Forelimb muscle (tissue), 1 donor: ENCODE measurements at places on chromosomes 1 and 21. TPM values are rescaled to one million over a fixed set of nuclear protein-coding genes. Genes with fewer than 3 reads are reported as not detected.

Gene BEND5
- 10.3 TPM for polyA plus RNA-seq

Gene F13B
- polyA plus RNA-seq = not detected

- no peak for DNase-seq
These were observed 175.4 kb downstream of the HIVEP3 start for GRCh38 chr1:41743366-41743765.

- DNase-seq = no peak
These were observed 1.5 kb downstream of the CASP9 start for GRCh38 chr1:15522551-15522950.

Gene ST6GALNAC3
- 5.0 TPM for polyA plus RNA-seq

Gene SH2D1B
- 0.71 TPM for polyA plus RNA-seq

- no peak for DNase-seq
These were observed 3.6 kb downstream of the PEA15 start for GRCh38 chr1:160208557-160209320.

DNA sequence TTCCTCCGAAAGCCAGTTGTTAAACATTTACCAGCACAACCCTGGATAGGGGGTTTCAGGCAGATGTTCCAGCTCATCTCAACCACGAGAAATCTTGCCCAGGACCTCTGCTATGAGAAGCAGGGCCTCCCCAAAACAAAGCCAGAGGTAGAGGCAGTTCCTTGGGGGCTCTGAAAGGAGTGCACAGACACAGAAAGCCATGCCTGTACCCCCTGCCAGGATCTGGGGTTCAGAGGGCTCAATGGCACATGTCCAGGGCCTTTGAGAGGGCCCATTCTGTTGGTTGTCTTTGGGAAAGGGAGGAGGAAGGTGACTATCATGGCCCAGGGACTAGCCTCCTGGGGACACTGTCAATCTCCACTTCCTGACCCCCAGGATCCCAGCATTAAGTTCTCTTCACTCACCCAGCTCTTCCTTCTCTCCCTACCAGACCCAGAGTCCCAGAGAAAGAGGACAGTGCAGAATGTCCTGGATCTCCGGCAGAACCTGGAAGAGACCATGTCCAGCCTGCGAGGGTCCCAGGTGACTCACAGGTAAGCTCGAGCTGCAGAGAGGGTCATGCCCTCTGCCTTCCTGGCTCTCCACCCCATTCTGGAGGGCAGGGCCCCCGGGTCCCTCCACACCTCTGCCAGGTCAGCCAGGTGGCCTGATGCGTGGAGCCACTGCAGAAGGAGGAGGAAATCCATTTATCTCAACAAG is 116.4 kb upstream of the IPO9 start:
- no peak for DNase-seq

DNA sequence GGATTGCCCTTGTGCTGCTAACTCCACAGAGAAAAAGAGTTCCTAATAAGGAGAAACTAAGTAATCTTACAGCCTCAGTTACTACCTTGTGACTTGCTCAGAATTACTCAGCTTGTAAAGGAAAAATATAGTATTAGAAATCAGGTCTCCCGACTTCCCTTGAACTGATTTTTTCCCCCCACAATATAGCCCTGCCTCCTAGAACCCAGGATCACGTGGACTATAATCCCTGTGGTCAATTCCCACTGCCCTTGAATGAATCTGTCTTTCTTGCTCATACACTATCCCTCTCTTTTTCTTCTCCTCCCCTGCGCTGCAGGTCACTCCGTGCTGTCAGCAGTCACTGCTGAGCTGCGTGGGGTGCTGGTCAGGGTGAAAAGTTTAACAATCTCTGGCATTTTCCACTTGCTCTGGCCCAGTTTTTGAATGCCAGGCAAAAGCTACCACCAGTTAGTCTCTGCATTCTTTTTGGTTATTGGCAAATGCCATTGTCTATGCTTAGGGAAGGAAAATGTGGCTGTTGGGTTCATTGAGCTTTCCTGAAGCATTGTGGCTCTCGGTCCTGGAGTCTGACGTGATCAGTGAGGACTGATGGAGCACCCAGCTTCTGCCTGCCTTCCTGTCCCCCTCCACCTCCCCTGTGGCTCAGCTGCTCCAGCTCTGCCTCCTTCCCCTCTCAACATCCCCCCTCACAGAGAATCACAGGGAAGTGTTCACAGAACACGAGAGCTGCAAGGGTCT is 1.9 kb upstream of the MYOC start:
- no peak for DNase-seq

- DNase-seq = no peak
These were observed 1.0 kb downstream of the DMRTB1 start for GRCh38 chr1:53460211-53460634.

- no peak for DNase-seq
These were observed 1092.2 kb downstream of the KCNT2 start for GRCh38 chr1:195516036-195516435.

GRCh38 chr1:41713141-41713540 is 205.6 kb downstream of the HIVEP3 start:
- DNase-seq = no peak

Gene GNAT2
- not detected for polyA plus RNA-seq

Gene RGS13
- 0.71 TPM for polyA plus RNA-seq

Gene NBL1
- 28.2 TPM for polyA plus RNA-seq

DNA sequence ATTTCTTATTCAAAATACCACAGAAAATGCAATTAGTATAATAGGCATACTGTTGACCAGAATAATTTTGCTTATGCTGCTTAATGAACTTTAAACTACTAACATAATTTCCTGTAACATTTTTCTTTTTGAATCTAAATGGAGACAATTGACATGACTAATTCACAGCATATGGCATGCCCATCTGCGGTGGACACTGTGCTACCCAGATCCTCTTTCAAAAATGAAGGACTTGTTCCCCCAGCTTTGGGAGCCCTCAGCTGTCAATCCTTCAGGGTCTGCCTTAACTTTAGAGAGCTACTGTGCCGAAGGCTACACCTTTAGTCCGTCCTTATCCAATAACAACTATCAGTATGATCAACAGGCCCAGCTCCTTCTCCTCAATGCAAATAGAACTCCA is 789.0 kb downstream of the PLA2G4A start:
- DNase-seq = no peak

DNA sequence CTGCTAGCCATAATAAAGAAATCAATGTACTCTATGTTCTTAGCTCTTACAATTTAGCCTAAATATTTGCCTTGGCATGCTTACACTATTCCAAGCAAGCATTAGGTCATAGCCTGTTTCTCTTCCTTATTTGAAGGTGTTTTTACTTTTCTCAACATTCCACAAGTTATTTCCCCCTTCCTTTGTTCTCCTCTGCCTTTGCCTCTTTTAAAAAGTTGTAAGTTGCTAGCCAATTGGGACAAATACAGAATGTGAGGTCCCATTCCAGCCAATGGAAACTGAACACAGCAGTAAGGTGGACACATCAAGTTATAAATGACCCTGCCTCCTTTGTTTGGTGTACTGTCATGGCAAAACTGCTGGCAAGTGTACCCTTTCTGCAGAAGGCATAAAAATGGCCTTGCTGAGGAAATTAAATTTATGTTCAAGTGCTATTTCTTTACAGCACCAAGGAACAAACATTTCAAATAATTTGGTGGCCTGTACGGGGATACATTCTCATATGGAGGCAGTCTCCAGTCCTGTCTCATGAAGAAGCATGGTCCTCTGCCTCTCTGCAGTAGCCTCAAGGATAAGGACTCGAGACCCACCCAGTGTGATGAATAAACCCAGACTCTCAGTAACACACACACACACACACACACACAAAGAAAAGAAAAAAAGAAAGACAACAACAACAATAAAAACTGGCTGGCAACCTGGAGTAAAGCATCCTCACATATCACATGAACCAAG is 28.8 kb upstream of the FMO1 start:
- no peak for DNase-seq

GRCh38 chr1:91020486-91020885 is 1.3 kb downstream of the ZNF644 start:
- DNase-seq = no peak

DNA sequence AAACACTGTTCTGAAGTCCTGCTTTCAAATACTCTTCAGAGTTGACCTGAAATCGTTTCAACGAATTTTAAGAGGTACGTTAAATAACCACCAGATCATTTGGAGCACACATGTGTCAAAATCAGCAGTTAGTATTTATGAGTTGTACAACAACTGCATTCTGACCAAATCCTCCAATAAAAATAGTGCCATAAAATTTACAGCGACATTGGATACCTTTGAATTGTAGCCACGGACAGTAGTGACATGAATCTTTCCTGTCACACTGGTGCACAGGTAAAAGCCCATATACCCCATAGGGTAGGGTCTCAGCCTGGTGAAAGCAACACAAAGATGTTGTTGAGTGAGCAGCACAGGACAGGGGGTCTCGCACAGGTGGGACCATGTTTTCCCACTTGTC is 121.5 kb downstream of the CLIC6 start:
- DNase-seq = no peak

Gene TMEM59
- polyA plus RNA-seq = 137 TPM

Gene RIMS3
- polyA plus RNA-seq = 0.57 TPM
